Brain (organoid and tissue), 16 donors: ENCODE measurements at places on chromosomes 7 and 10. TPM values are rescaled to one million over a fixed set of nuclear protein-coding genes. Genes with fewer than 3 reads are reported as not detected.

RADIL gene
- polyA plus RNA-seq: 15.3 TPM

GRID2IP gene
- polyA plus RNA-seq: 0.25 TPM

MKI67 gene
- 51.3 TPM for polyA plus RNA-seq

PRLHR gene
- polyA plus RNA-seq: not detected

NKX1-2 gene
- polyA plus RNA-seq: 0.08 TPM

CTAGE6 gene
- polyA plus RNA-seq: not detected

CRYGN gene
- polyA plus RNA-seq: 0.70 TPM

ANXA8L1 gene
- not detected for polyA plus RNA-seq

ACBD7 gene
- polyA plus RNA-seq: 35.4 TPM

VWA2 gene
- 8.3 TPM for polyA plus RNA-seq

EVX1 gene
- polyA plus RNA-seq: 0.27 TPM

ASIC3 gene
- 2.0 TPM for polyA plus RNA-seq

SHTN1 gene
- 56.0 TPM for polyA plus RNA-seq

DMBT1 gene
- 0.63 TPM for polyA plus RNA-seq
